ENCODE measurements at places on chromosomes 3 and 15.

DNA sequence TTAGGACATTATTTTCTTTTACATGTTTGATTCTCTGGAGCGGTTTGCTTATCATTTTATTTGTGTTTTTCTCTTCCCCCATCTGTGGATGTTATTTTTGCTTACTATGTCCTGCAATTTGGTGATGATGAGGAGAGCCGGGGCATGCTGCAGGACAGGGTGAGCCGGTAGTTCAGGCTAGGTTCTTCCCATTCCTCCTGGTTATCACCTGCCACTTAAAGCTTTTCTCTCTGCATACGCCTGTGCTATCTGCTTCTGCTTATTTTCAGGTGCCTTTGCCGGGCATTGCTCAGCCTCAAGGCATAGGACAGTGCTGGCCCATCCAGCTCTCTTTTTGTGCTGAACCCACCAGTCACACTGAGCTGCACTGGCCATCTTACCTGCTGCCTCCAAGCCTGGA lies 85.8 kb downstream of the MCTP2 start:
- DNase-seq, result no peak

DNA sequence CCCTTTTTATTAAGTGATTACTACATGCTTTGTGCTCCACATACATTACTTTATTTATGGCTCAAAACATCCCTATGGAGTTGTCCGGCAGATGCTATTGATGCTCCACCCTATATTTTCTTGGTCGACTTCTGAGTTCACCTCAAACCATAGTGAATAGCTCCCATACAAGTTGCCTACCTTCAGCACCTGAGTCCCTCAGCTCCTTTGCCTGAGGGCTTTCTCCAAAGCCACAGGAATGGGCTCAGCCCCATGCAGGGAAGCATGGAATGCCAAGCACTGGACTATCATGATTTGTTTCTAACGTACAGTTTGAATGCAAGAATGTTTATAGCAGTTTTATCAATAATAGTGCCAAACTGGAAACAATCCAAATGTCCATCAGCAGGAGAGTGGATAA lies 124.8 kb upstream of the TNIK start:
- DNase-seq, result no peak

DNA sequence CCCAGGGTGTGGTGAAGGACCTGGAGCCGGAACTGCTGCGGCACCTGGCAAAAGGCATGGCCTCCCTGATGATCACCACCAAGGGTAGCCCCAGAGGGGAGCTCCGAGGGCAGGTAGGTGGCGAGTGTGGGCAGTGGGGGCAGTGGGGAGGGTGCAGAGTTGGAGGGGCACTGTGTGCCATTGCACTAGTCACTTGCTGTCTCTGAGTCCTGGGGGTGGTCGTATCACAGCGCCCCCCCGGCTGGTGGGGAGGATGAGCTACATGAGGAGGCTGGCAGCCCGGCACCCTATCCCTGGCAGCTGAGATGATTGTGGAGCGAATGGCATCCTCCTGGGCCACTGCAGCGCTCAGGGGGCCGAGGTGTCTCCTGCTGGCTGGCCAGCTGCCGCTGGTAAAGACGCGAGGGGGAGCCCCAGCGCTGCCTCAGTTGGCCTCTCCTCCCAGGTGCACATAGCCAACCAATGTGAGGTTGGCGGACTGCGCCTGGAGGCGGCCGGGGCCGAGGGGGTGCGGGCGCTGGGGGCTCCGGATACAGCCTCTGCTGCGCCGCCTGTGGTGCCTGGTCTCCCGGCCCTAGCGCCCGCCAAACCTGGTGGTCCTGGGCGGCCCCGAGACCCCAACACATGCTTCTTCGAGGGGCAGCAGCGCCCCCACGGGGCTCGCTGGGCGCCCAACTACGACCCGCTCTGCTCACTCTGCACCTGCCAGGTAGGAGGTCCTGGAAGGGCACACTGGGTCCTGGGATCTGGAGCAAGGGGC lies 6.4 kb downstream of the CHRD start:
- DNase-seq, result no peak

DNA sequence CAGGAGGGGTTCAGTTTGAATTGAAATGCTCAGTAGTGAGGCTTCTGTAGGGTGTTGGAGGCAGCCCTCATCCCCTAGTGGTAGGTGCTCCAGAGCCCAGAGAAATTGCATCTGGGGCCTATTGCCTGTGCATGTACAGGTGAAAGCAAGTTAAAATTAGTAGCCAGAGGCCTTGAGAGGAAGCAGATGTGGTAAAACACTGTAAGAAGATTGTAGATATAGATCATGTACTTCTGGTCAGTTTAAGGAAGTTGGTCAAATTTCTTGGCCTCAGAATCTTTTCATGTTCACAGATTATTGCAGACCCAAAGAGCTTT lies 34.6 kb downstream of the IGSF10 start:
- no peak for DNase-seq

GRCh38 chr15:71096676-71097075 lies 18.6 kb upstream of the THSD4 start:
- peak; percentile 34 for DNase-seq
